ENCODE measurements at places on chromosomes 6 and 20.

DNA sequence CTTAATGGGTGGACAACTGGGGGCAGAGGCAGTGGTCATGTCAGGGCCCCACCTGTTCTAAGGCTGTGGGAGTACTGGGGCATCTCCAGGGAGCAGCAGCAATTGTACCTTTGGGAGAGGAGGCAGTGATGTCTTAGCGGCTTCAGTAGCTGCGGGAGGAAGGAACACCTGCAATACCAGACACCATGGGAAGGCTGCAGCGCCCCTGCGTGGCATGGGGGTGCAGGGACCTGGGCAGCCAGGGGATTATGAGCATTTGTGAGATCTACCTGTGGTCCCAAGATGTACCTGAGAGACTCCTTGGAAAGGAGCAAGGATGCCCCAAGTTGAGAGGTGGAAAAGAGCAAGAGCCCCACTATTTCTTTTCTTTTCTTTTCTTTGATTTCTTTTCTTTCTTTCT, 112.1 kb upstream of the GPR6 start:
- DNase-seq, result no peak

- DNase-seq, result no peak
Measured at GRCh38 chr6:15653581-15653980, 9.2 kb downstream of the DTNBP1 start.

- DNase-seq, result no peak
Measured at GRCh38 chr6:133369773-133370272, 128.7 kb downstream of the EYA4 start.

GRCh38 chr6:166045860-166046200, 121.8 kb downstream of the TBXT start:
- no peak for DNase-seq

DNA sequence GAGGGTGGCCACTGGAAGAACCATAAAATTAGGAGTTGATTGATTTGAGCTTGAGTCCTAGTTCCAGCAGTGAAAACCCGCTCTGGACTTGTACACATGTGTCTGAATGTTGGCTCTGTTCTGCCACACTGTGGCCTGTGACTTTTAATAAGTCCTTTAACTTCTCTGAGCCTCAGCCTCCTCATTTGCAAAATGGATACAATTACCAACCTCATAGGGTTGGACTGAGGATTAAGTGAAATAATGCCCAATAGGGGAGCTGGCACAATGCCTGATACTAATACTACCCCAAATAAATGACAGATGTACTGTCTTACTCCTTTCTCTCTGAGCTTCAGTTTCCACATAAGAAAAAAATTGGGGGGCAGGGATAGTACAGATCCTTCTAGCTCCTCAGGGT, 92.6 kb upstream of the RIPOR2 start:
- no peak for DNase-seq

- DNase-seq, result peak; percentile 57
Measured at GRCh38 chr20:25020901-25021301, 28.4 kb upstream of the APMAP start.

DNA sequence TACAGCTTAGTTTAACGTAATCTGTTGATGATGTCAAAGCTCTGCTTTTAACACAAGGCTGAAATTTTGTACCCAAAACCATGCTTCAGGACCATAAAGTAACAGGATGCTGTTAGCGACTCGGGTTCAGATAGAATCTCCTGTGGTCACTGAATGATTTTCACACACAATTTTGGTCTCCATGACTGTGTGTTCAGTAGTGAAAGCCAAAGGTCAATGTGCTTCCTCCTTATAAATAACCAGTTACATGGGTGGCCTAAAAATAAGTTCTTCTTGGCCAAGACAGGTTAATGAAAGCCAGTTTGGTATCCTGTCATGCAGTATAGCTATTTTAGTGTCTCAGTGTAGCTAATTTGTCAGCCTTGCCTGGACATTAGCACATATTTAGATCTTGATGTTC, 19.1 kb upstream of the LOC128125822 start:
- DNase-seq, result no peak

GRCh38 chr6:89413006-89413400, 930 bp upstream of the RRAGD start:
- no peak for DNase-seq

- no peak for DNase-seq
Measured at GRCh38 chr20:40703975-40704530, 15.0 kb upstream of the MAFB start.

DNA sequence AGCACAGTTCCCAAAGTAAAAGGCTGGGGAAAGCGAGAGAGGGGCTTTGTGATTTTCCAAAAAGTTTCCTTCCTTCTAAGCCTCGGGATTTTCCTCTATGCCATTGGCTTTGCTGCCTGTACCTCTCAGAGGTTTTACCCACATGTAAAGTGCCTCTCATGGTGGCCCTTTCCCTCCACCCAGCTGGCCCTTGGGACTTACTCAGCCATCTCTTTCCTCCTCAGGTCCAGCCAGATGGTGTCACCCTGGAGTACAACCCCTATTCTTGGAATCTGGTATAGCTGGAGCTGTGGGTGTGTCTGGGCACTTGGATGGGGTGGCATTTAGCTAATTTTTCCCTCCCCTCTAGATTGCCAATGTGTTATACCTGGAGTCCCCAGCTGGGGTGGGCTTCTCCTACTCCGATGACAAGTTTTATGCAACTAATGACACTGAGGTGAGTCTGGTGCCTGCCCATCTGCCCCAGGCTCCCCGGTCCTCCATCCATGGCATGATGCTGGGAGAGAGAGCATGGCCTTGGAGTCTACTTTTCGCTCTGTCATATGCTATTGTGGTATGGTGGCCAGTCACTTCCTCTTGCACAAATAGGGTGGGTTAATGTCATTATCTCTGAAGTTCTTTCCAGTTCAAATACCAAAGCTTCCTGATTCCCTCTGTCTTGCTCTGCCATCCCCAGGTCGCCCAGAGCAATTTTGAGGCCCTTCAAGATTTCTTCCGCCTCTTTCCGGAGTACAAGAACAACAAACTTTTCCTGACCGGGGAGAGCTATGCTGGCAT, 1.1 kb downstream of the CTSA start:
- no peak for DNase-seq

DNA sequence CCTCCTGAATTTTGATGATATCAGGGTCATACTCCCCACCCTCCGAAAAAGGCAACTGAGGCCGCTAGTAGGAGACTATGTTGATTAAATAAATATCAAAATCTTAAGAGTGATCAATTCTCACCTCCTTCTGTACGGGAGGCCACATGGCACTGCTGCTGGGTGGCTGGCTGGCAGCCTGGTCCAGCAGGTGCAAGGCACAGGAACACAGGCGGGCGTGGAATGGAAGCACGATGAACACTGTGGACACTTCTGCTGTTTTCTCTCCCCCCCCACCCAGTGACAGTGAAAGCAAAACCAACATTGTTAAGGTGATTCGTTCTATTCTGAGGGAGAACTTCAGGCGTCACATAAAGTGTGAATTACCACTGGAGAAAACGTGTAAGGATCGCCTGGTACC, 9.7 kb upstream of the CLDN20 start:
- no peak for DNase-seq

GRCh38 chr20:34312024-34312460, 8.9 kb upstream of the AHCY start:
- DNase-seq, result no peak

DNA sequence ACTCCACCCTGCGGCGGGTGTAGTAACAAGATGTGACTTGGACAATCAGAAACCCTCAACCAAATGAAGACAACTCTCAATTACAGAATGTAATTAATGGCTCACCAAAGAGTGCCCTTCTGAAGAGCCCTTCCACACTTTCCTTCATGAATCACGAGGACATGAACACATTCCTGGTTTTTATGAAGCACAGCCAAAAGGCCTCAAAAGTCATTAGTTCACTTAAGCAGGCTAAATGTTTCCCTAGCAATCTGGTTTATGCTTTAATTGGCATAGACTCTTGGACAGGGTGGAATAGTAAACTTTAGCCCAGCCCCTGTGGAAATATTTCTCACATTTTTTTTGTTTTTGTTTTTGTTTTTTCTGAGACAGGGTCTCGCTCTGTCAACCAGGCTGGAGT, 20.5 kb downstream of the CPNE5 start:
- DNase-seq, result no peak

DNA sequence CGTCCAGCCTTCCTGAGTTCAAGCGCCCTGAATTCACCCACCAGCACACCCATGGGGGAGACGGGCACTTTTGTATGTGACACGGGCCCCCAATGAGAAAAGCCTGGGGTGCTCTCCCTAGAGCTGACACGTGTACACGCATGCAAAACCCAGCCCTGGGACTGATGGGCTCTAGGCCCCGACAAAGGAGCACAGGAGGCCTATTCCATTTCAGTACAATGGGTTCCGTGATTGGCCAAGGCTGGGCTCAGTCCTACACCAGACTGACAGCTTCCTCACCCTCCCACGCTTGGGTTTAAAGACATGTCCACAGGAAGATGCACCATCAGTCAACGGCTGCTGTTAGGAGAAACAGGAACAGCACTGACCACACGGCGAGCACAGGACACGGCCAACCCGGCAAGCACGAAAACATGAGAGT, 8.8 kb downstream of the ZBTB46 start:
- DNase-seq, result no peak

GRCh38 chr6:150753371-150754064, 112.0 kb upstream of the MTHFD1L start:
- DNase-seq, result no peak

DNA sequence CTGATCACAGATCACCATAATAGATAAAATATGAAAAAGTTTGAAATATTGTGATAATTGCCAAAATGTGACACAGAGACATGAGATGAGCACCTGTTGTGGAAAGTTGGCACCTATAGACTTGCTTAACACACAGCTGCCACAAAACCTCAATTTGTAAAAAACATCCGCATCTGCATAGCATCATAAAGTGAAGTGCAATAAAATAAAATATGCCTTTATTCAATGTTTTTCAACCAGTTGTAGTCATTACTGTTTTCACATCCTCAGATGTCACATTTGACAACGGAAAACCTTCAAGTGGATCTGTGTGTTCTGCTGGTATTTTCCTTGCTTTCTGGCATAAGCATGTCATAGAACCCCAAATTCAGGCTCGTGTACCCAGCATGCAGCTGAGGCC, 50.2 kb upstream of the IFNGR1 start:
- no peak for DNase-seq

DNA sequence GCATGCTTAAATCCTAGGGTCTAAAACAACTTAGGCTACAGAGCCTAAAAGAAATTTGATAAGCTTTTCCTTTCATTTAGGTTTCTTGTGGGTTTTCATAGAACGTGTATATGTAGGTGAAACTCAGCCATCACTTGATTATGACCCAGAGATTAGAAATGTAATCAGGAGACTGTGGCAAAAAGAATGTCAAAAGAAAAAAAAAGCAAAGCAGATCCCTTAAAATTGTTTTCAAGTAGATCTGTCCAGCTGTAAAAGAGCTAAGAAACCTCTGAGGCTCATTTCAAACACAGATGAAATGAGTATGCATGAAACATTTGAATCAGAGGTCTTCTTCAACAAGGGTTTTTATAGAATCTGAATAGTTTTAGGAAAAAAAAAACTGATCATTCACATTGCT, 341.3 kb upstream of the PRDM1 start:
- DNase-seq, result no peak

GRCh38 chr6:104606361-104606760, 253.4 kb downstream of the HACE1 start:
- no peak for DNase-seq

DNA sequence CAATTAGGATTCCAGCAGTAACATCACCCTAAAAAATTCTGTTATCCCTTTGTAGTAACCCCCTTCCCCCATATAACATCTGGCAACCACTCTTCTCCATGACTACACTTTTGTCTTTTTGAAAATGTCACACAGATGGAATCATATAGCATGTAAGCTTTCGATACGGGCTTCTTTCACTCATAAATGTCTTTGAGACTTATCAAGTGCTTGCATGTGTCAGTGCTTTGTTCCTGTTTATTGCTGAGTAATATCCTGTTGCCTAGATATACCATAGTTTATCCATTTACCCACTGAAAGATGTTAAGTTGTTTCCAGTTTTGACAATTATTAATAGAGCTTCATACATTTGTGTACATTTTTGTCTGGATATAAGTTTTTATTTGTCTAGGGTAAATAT, 10.4 kb upstream of the SNPH start:
- no peak for DNase-seq

GRCh38 chr6:36998723-36999038, 6.8 kb upstream of the FGD2 start:
- no peak for DNase-seq

DNA sequence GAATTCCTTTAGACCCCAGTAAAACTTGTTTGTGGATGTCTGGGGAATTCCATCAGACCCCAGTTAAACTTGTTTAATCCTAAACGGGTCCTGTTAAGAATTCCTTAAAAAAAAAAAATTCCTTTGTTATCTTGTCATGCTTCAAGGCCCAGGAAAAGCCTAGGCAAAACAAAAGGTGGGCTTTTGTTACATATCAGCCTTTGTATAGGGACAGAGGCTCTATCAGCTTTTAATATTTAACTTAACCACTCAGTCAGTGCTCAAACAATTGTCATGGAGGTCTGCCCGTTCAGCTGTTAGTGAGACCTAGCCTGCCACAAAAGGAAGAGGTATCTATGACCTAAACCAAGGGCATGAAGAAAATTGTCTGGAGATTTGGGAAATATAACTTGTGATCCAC, 53.1 kb downstream of the SLC22A1 start:
- DNase-seq, result no peak

DNA sequence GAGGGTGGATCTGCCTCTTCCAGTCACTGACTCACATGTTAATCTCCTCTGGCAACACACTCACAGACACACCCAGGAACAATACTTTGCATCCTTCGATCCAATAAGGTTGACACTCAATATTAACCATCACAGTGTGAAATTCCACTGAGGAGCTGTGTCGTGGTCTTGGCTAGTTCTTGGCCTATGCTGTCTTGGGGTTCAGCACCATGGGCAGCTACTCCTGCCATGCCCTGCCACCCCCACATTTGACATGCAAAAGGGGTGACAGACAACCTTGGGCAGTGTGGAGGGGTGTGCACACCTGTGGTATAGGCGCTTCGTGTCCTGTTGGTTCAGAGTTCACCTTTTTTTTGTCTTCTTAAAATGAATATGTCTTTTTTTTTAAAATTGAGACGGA, 25.8 kb downstream of the ANKRD6 start:
- DNase-seq, result no peak

- no peak for DNase-seq
Measured at GRCh38 chr6:148700741-148701311, 46.0 kb upstream of the UST start.

- DNase-seq, result no peak
Measured at GRCh38 chr6:138455746-138456400, 43.4 kb downstream of the NHSL1 start.

DNA sequence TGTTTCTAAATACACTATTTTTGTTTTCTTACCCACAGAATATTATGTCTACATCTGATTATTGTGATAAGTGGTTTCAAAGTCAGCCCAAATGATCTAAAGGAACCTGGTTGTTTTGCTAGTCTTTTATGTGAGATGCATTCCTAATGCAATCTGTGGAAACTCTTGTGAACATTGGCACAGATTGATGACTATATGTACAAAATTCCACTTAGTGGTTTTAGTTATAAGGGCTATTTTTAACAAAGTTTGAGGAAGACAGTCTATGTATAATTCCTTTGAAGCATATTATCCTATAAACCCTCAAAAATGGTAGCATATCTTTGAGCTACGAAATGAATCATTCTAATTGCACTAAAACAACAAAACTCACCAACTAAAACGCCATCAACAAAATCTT, 140.9 kb downstream of the GRIK2 start:
- DNase-seq, result no peak

Data from spleen (tissue), 13 donors.